ENCODE measurements at places on chromosomes 7 and 10. TPM values are rescaled to one million over a fixed set of nuclear protein-coding genes. Genes with fewer than 3 reads are reported as not detected.

GRCh38 chr7:105853931-105854419 lies 22.4 kb downstream of the ATXN7L1 start:
- H3K27me3 ChIP-seq: no peaks in the 10 kb centered on the region
- peaks cover 18% of the 10 kb centered on the region for H3K4me1 ChIP-seq
- no peak for DNase-seq
- H3K36me3 ChIP-seq: no peaks in the 10 kb centered on the region
- no peak overlapping the region for H3K27ac ChIP-seq

TDRD1 gene
- total RNA-seq: not detected

DNA sequence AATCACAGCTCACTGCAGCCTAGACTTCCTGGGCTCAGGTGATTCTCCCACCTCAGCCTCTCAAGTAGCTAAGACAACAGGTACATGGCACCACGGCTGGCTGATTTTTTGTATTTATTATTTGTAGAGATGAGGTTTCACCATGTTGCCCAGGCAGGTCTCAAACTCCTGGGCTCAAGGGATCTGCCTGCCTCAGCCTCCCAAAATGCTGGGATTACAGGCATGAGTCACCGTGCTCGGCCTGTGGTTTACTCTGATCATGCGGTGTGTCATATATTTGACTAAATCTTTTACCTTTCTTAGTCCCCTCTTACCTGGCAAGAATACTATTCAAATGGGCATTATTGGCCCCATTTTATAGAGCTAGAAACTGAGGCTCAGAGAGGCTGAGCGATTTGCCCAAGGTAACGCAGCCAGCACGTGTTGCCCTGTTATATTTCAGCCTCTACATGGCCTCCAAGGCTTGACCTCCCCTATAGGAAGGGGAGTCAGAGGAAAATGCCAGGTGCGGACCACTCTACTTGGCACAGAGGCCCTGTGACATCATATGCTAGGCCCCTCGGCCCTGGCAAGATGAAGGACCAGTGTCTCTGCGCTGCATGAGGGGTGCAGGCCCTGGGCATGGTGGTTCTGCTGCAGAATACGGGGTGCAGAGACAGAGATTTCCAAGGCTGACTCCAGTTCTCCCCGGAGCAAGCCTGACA lies 8.2 kb downstream of the ZCCHC24 start:
- H3K27ac ChIP-seq: peak overlapping the region; percentile 41
- no peak for DNase-seq
- no peaks in the 10 kb centered on the region for H3K27me3 ChIP-seq
- peak overlapping the region; percentile 40 for H3K4me3 ChIP-seq

- H3K27ac ChIP-seq: no peak overlapping the region
- no peaks in the 10 kb centered on the region for H3K36me3 ChIP-seq
- H3K4me3 ChIP-seq: no peak overlapping the region
- DNase-seq: no peak
Measured at GRCh38 chr10:60413306-60414012, 23.8 kb upstream of the ANK3 start.

DNA sequence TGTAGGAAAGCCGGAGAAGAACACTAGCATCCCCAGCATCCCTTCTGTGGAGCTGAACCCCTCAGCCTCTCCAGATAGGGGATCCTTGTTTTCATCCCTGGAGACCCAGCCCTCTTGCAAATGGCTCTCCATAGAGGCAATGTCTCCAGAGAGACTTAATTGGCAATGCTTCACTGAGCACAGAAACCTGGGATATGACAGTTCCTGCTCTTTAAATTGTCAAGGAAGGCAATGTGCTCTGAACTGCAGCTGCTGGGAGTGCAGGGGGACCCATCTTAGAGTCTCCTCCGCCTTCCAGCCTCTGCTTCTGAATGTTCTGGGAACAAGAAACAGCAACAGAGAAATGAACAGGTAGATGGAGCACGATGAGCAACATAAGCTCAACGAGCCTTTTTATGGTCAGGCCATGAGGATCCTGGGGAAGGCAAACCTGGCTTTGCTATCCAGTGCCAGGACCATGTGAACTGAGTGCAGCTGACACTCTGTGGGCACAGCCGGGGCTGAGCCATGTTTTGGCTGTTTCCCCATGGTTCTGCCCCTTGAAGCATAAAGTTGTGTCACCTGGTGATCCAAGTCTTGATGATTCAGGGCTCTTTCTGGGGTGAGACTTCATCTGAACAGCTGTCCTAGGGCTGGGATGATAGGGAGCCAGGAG lies 481.0 kb downstream of the PLXNA4 start:
- H3K36me3 ChIP-seq: no peaks in the 10 kb centered on the region
- H3K27me3 ChIP-seq: peaks cover 66% of the 10 kb centered on the region
- no peak overlapping the region for H3K4me3 ChIP-seq
- no peak for DNase-seq

DNA sequence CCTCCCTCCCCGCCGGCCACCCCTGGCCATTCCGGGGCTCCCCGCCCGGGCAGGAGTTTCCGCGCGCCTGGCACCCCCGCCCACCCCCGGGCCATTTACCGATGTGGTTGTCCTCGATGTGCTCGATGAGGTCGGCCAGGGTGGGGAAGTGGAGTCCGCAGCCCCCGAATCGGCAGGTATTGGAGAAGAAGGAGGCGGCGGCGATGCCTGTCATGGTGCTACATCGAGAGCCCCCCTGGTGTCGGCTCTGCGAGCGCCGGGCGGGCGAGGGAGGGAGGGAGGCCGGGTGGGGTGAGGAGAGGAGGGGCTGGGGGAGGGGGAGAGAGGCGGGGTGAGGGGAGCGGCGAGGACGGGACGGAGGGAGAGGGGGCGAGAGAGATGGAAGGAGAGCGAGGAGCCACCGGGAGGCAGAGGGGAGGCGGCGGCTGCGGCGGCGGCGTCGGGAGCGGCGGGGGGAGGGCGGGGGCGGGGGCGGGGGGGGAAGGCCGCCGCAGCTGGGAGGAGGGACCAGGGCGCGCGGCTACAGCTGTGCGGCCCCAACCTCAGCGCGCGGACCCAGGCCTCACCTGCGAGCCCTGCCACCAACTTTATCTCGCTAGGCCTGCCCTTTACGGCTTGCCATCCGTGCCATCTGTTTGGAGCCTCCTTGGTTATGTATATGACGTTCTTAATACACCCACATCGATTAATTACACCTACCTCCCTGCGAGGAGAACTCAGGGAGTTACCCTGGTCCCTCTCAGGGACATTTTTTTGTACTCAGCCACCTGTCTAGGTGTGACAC lies at the start of gene JAZF1:
JAZF1 (minus strand) TSS at position 432 of the 784 bp plus-strand sequence.
- H3K36me3 ChIP-seq: no peaks in the 10 kb centered on the region
- peak within 1 kb of the TSS; percentile 66 for H3K27ac ChIP-seq
- H3K4me3 ChIP-seq: peak within 1 kb of the TSS; percentile 75
- peak; percentile 87 for DNase-seq

TRIP6 gene
- 123 TPM for total RNA-seq

MYL10 gene
- total RNA-seq: 0.52 TPM

- H3K4me1 ChIP-seq: no peaks in the 10 kb centered on the region
- peak; percentile 59 for DNase-seq
- peaks cover 9% of the 10 kb centered on the region for H3K27me3 ChIP-seq
- no peak overlapping the region for H3K4me3 ChIP-seq
- no peak overlapping the region for H3K27ac ChIP-seq
Measured at GRCh38 chr10:118544401-118544948, 51.0 kb downstream of the PRLHR start.

Data from osteocyte (in vitro differentiated cells).